ENCODE measurements at places on chromosomes 2 and 18. TPM values are rescaled to one million over a fixed set of nuclear protein-coding genes. Genes with fewer than 3 reads are reported as not detected.

Gene CYP27C1
- 6.3 TPM for polyA plus RNA-seq

Gene EGR4
- polyA plus RNA-seq = not detected

Gene RASGRP3
- polyA plus RNA-seq = 24.8 TPM

Gene RRM2
- polyA plus RNA-seq = 55.4 TPM

Gene CASP8
- polyA plus RNA-seq = 15.2 TPM

Gene TPO
- polyA plus RNA-seq = not detected

Gene CRYGD
- polyA plus RNA-seq = not detected

Gene LBX2
- polyA plus RNA-seq = 1.4 TPM

Gene CHRNA1
- polyA plus RNA-seq = 3.7 TPM

Gene AOX1
- 2.2 TPM for polyA plus RNA-seq

Gene TEKT4
- 0.11 TPM for polyA plus RNA-seq

Gene RTKN
- 59.0 TPM for polyA plus RNA-seq

Gene ARL4C
- 53.0 TPM for polyA plus RNA-seq

Gene LYG2
- 0.33 TPM for polyA plus RNA-seq

Gene PROC
- polyA plus RNA-seq = 5.4 TPM

Gene CCDC178
- 2.5 TPM for polyA plus RNA-seq

Gene HIBCH
- 82.9 TPM for polyA plus RNA-seq

Gene MAP2
- polyA plus RNA-seq = 27.4 TPM

Gene TMEM169
- polyA plus RNA-seq = 14.1 TPM

Gene L3MBTL4
- polyA plus RNA-seq = 4.7 TPM

Gene COLEC12
- polyA plus RNA-seq = 27.9 TPM

Gene KIF3C
- polyA plus RNA-seq = 18.3 TPM

Gene DSEL
- 23.2 TPM for polyA plus RNA-seq

Gene CRYGB
- not detected for polyA plus RNA-seq

Gene SERPINB10
- 0.40 TPM for polyA plus RNA-seq

Gene DES
- polyA plus RNA-seq = 7.4 TPM

Gene PROKR1
- 0.31 TPM for polyA plus RNA-seq

Gene FAM110C
- polyA plus RNA-seq = 10.6 TPM

Gene RAX
- not detected for polyA plus RNA-seq

Gene ACOXL
- polyA plus RNA-seq = 0.35 TPM

Gene DLX1
- not detected for polyA plus RNA-seq

Gene LAMA3
- 1.6 TPM for polyA plus RNA-seq

Gene RPIA
- 34.3 TPM for polyA plus RNA-seq

Gene RNU2-63P
- not detected for polyA plus RNA-seq

Gene STPG4
- not detected for polyA plus RNA-seq

Gene DYNAP
- polyA plus RNA-seq = not detected

Gene ERCC3
- 70.7 TPM for polyA plus RNA-seq

Gene RPRM
- 2.7 TPM for polyA plus RNA-seq

Gene ABHD1
- 0.88 TPM for polyA plus RNA-seq

Gene MC5R
- 0.13 TPM for polyA plus RNA-seq

Gene ASB18
- not detected for polyA plus RNA-seq

Gene ARHGAP28
- polyA plus RNA-seq = 72.0 TPM

Gene NAT8
- 26.7 TPM for polyA plus RNA-seq

Gene LCT
- not detected for polyA plus RNA-seq

Gene ETAA1
- polyA plus RNA-seq = 28.2 TPM

Gene FBXO36
- polyA plus RNA-seq = 7.1 TPM

Gene SLC4A5
- polyA plus RNA-seq = 1.4 TPM

Gene PLGLB2
- 3.6 TPM for polyA plus RNA-seq

Gene CERKL
- polyA plus RNA-seq = 18.3 TPM

Gene LGALSL
- 46.3 TPM for polyA plus RNA-seq

Gene UCN
- polyA plus RNA-seq = 0.36 TPM

Gene KHK
- polyA plus RNA-seq = 39.5 TPM

Gene CNDP1
- polyA plus RNA-seq = 1.2 TPM

Gene AKAIN1
- not detected for polyA plus RNA-seq

Gene IMPACT
- polyA plus RNA-seq = 69.3 TPM

Gene NT5C1B
- 0.51 TPM for polyA plus RNA-seq

Gene TBC1D8
- polyA plus RNA-seq = 27.0 TPM

Gene PFN4
- 1.6 TPM for polyA plus RNA-seq

Gene MYCN
- 33.8 TPM for polyA plus RNA-seq
